ENCODE measurements at places on chromosomes 16 and 17.
A peak's percentile ranks its signal among the peaks of the same experiment; 100 is the strongest.

DNA sequence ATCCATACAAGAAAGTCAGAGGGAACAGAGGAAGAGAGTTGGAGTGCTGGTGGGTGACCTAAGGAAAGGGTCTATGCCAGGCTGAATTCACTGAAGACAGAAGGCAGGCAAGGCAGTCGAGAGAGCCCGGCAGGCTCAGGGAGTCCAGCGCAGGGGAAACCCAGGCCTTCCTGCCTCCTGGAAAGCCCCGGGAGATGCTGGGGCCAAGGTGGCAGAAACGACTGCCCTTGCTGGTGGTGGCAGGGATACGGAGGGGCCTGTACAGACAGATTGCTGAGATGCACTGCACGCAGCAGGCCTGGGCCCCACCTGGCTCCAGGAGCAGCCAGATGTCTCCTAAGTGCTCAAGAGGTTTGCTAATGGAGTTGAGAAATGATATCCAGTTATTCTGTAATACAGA lies 59.8 kb downstream of the GTF3C1 start:
- H3K27ac ChIP-seq, result no peak overlapping the region
- peaks cover 38% of the 10 kb centered on the region for H3K36me3 ChIP-seq
- no peak overlapping the region for H3K4me3 ChIP-seq
- DNase-seq, result no peak
- H3K4me1 ChIP-seq, result peaks cover 4% of the 10 kb centered on the region

DNA sequence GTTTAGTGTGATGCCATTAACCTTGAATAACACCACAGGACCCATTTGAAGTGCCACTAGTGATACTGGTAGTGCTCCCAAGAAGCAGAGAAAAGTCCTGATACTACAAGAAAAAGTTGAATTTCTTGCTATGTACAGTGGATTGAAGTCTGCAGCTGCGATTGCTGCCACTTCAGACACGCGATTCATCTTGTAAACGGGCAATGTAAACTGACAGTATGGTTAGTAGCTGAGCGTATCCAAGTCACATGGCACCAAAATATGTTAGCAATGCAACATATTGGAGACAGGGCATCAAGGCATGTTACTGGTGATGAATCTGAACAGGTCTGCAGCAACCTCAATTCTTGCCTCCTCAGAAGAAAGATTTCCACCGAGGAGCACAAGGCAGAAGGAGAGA lies 238.9 kb downstream of the HS3ST3B1 start:
- no peaks in the 10 kb centered on the region for H3K36me3 ChIP-seq
- no peaks in the 10 kb centered on the region for H3K27me3 ChIP-seq
- no peak overlapping the region for H3K27ac ChIP-seq
- H3K4me1 ChIP-seq, result no peaks in the 10 kb centered on the region

GRCh38 chr16:53925526-53925925 lies 221.6 kb downstream of the FTO start:
- peaks cover 17% of the 10 kb centered on the region for H3K4me1 ChIP-seq
- H3K4me3 ChIP-seq, result no peak overlapping the region
- no peak overlapping the region for H3K27ac ChIP-seq
- H3K27me3 ChIP-seq, result no peaks in the 10 kb centered on the region
- DNase-seq, result no peak

DNA sequence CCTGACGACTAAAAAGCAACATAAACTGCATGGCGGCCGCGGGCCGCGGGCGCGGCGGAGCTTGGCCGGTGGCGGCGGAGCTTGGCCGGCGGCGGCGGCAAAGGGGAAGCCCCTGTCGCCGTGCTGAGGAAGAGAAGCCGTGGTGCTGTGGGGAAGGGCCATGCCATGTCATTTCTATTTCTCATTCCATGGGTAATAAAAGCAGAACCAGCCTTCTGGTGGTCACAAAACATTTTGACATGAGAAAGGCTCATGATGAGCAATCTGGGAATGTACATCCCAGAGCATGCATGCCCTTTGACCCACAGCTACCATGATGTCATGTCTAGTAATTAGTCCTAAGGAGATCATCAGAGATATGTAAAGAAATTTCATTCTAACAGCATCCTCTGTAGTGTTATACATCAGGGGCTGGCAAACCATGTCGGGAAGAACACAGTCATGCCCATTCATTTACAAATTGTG lies 23.9 kb upstream of the HEATR6 start:
- no peak overlapping the region for H3K27ac ChIP-seq
- peaks cover 8% of the 10 kb centered on the region for H3K27me3 ChIP-seq
- no peak for DNase-seq
- no peaks in the 10 kb centered on the region for H3K36me3 ChIP-seq
- no peaks in the 10 kb centered on the region for H3K4me1 ChIP-seq

DNA sequence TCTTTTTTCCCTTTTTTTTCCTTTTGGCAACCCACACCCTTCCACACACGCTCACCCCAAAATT lies at the start of gene NLK:
Gene NLK (plus strand): TSS at position 21 of the 64 bp plus-strand sequence. CDS start 197 bp downstream, outside the sequence.
- peak within 1 kb of the TSS; percentile 93 for H3K4me3 ChIP-seq
- peaks cover 37% of the 10 kb centered on the region for H3K4me1 ChIP-seq
- no peak for DNase-seq
- peaks cover 9% of the 10 kb centered on the region for H3K36me3 ChIP-seq
- H3K27ac ChIP-seq, result peak within 1 kb of the TSS; percentile 90

DNA sequence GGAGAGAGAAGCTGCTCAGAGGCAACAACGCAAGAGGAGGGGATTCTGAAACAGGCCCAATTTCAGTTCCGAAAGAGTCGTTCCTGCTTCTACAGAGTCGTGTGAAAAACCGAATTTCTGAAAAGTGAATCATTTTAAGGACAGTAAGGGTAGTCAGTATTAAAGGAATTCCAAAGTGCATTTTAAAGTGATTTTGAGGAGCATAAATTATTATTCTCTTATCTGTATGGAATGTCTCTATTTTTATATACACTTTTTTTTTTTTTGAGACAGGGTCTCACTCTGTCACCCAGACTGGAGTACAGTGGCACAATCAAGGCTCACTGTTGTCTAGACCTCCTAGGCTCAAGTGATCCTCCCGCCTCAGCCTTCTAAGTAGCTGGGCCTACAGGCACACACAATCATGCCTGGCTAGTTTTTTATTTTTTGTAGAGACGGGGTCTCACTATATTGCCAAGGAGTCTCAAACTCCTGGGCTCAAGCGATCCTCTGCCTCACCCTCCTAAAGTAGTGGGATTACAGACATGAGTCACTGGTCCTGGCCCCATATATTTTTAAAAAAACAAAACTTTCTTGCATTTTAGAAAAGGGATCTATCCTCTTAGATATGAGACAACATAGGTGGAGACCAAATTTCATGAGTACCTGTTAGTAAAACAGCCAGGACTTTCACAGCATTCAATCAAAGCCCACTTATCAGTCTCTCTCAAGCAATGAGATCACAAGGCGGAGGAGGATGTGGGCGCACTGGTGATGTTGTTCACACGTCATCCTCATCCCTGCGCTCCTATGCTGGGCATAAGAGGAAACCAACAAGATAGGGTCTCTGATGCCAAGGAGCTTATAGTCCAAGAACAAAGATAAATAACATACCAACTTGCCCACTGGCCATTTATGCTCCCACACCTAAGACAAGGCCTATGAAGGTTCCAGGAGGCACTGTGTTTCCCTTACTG lies 53.2 kb downstream of the SMG6 start:
- H3K4me1 ChIP-seq, result no peaks in the 10 kb centered on the region
- peaks cover 37% of the 10 kb centered on the region for H3K36me3 ChIP-seq
- H3K27me3 ChIP-seq, result no peaks in the 10 kb centered on the region
- H3K4me3 ChIP-seq, result no peak overlapping the region

GRCh38 chr17:64226132-64226531 lies 36.9 kb downstream of the TEX2 start:
- no peaks in the 10 kb centered on the region for H3K27me3 ChIP-seq
- H3K4me1 ChIP-seq, result peaks cover 24% of the 10 kb centered on the region
- DNase-seq, result no peak
- no peaks in the 10 kb centered on the region for H3K36me3 ChIP-seq
- no peak overlapping the region for H3K27ac ChIP-seq
- no peak overlapping the region for H3K4me3 ChIP-seq

DNA sequence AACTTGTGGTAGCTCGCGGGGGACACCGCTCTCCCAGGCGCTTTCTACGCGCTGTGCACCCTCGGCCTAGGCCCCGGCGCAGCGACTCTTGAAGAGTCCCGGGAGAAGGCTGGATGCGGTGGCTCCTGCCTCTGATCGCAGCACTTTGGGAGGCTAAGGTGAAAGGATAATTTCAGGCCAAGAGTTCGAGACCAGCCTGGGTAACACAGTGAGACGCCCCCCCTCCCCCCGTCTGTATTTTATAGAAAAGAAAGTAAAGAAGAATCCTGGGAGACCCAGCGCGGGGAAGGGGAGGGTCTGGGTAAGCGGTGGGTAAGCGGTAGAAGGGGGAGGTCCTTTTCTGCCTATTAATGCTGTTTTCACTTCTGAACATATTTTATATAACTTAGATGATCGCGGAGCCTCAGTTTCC lies 486 bp upstream of the PLLP start:
- no peaks in the 10 kb centered on the region for H3K36me3 ChIP-seq
- no peak overlapping the region for H3K27ac ChIP-seq
- no peak for DNase-seq
- H3K4me1 ChIP-seq, result no peaks in the 10 kb centered on the region
- peak overlapping the region; percentile 68 for H3K4me3 ChIP-seq
- peaks cover 40% of the 10 kb centered on the region for H3K27me3 ChIP-seq

- peaks cover 20% of the 10 kb centered on the region for H3K4me1 ChIP-seq
- no peak for DNase-seq
- H3K36me3 ChIP-seq, result peaks cover 11% of the 10 kb centered on the region
Observed at GRCh38 chr16:30774367-30775130, 12.4 kb downstream of the RNF40 start.

DNA sequence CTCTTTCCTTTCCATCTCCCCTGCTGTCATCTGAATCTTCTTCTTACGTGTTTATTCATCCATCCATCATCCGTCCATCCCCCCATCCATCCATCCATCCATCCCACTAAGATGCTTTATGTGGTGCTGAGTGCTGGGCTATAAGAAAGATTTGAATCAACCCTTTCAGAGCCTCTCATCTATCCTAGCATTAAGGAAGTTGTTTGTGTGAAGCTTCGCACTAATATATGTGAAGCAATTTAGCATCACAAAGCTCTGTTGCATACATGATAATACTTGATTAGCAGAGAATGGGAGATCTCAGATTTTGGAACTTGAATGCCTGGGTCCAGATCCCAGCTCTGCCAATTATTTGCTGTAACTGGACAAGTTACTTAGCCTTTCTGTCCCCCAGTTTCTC lies 255.7 kb downstream of the SHISA9 start:
- H3K27ac ChIP-seq, result no peak overlapping the region
- H3K4me1 ChIP-seq, result no peaks in the 10 kb centered on the region
- no peak overlapping the region for H3K4me3 ChIP-seq

GRCh38 chr17:70070305-70071027 lies 4.6 kb upstream of the KCNJ16 start:
- no peak overlapping the region for H3K27ac ChIP-seq
- DNase-seq, result no peak
- no peaks in the 10 kb centered on the region for H3K27me3 ChIP-seq

GRCh38 chr17:17902376-17902775 lies 65.6 kb upstream of the SREBF1 start:
- H3K27me3 ChIP-seq, result no peaks in the 10 kb centered on the region
- peaks cover 23% of the 10 kb centered on the region for H3K4me1 ChIP-seq
- no peak for DNase-seq
- H3K4me3 ChIP-seq, result no peak overlapping the region
- H3K27ac ChIP-seq, result no peak overlapping the region
- H3K36me3 ChIP-seq, result peaks cover 23% of the 10 kb centered on the region

- H3K27ac ChIP-seq, result peak overlapping the region; percentile 63
- peak overlapping the region; percentile 87 for H3K4me3 ChIP-seq
- H3K27me3 ChIP-seq, result no peaks in the 10 kb centered on the region
- H3K4me1 ChIP-seq, result peaks cover 9% of the 10 kb centered on the region
Observed at GRCh38 chr16:88568710-88569613, 1.2 kb upstream of the ZC3H18 start.

- H3K27me3 ChIP-seq, result no peaks in the 10 kb centered on the region
- H3K36me3 ChIP-seq, result peaks cover 12% of the 10 kb centered on the region
- no peak for DNase-seq
- no peak overlapping the region for H3K4me3 ChIP-seq
- H3K27ac ChIP-seq, result no peak overlapping the region
- peaks cover 28% of the 10 kb centered on the region for H3K4me1 ChIP-seq
Observed at GRCh38 chr17:80777274-80777673, 214.4 kb upstream of the CHMP6 start.

DNA sequence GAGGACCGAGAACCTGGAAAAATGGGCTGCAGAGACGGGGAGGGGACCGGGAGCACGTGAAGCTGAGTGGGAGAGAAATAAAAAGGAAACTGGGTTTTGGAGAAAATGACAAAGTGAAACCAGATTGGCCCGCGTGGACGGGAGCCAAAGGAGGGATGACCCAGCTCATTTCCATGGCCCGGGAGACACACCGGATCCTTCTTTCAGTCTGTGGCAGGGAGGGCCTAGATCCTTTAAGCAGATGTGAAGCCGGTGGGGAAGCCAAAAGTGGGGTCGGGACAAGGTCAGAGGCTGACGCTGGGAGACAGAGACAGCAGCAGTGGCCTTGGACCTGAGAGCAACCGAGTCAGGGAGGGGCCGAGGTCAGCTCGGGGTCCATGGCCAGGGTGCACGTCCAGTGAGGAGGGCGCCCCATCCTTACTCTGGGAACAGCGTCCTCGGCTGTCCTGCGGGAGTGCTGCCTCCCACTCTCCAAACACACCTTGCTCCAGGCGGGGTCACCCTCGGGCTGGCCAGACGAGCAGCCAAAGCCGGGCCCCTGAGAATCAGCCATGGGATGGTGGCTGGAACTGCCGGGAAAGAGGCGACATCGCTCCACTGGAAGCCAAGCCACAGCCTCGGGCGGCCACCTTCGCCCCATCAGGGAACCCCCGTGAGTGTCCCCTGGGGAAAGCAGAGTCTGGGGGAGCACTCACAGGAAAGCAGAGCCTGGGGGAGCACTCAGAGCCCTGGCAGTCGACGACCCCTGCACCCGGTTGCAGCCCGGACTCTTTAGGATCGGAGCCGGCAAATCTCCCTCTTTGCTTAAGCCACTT lies 17.3 kb downstream of the CA5A start:
- peaks cover 3% of the 10 kb centered on the region for H3K27me3 ChIP-seq
- no peak for DNase-seq
- no peaks in the 10 kb centered on the region for H3K36me3 ChIP-seq
- H3K27ac ChIP-seq, result no peak overlapping the region

DNA sequence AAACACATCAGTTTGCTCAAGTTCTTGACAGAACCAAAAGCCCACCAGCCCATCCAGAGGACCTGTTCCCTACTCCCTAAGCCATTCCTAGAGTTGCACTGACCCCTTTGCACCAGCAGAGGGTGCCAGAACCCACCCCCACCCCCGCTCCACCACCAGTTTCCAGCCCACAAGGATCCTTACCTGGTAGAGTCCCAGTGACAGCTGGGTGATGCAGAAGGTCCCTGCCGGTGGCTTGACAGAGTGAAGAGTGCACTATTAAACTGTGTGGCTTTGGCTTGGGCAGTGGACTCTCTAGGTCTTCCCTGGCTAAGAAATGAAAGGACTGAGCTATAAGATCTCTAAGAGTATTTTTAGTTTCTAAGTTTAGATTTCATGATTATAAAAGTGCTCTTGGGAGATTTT lies 73.3 kb upstream of the MTMR4 start:
- H3K27ac ChIP-seq, result no peak overlapping the region
- peaks cover 8% of the 10 kb centered on the region for H3K27me3 ChIP-seq
- H3K4me1 ChIP-seq, result no peaks in the 10 kb centered on the region
- no peak overlapping the region for H3K4me3 ChIP-seq
- DNase-seq, result no peak

Measured in type B pancreatic cell (in vitro differentiated cells).